ENCODE measurements at places on chromosomes 5 and 9.

GRCh38 chr5:83265318-83265717 lies 188.0 kb downstream of the XRCC4 start:
- H3K4me1 ChIP-seq = no peaks in the 10 kb centered on the region
- DNase-seq = no peak
- no peak overlapping the region for H3K4me3 ChIP-seq
- H3K27ac ChIP-seq = no peak overlapping the region

GRCh38 chr5:152813526-152813925 lies 408.4 kb upstream of the NMUR2 start:
- H3K27me3 ChIP-seq = no peaks in the 10 kb centered on the region
- no peaks in the 10 kb centered on the region for H3K4me1 ChIP-seq
- H3K4me3 ChIP-seq = no peak overlapping the region
- no peak for DNase-seq
- H3K27ac ChIP-seq = no peak overlapping the region

DNA sequence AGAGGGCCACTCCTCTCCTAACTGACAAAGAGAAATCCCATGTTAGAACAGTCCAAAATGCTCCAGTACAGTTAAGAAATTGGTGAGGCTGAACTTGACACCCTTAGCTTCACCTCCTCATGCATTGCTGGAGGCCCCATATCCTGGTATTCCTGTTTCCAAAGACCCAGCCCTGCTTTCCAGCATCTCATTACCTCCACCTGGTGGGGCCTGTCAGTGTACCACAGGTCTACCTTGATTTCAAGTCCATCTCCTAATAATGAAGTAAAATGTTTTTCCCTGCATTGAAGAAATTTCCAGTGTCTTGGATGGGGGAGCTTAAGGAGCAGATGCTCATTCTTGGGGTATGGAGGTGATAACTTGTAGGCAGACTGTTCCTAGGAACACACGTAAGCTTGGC lies 70.6 kb upstream of the S1PR3 start:
- no peaks in the 10 kb centered on the region for H3K36me3 ChIP-seq
- DNase-seq = no peak
- H3K27ac ChIP-seq = no peak overlapping the region
- peaks cover 3% of the 10 kb centered on the region for H3K4me1 ChIP-seq
- H3K27me3 ChIP-seq = no peaks in the 10 kb centered on the region
- H3K4me3 ChIP-seq = no peak overlapping the region

GRCh38 chr5:61306531-61307131 lies 25.4 kb upstream of the ZSWIM6 start:
- H3K27me3 ChIP-seq = no peaks in the 10 kb centered on the region
- peaks cover 42% of the 10 kb centered on the region for H3K4me1 ChIP-seq
- no peak for DNase-seq
- no peak overlapping the region for H3K27ac ChIP-seq

- DNase-seq = no peak
- no peaks in the 10 kb centered on the region for H3K4me1 ChIP-seq
- H3K4me3 ChIP-seq = no peak overlapping the region
- no peak overlapping the region for H3K27ac ChIP-seq
- H3K36me3 ChIP-seq = no peaks in the 10 kb centered on the region
- H3K27me3 ChIP-seq = no peaks in the 10 kb centered on the region
These were observed 95.9 kb downstream of the FBXL7 start for GRCh38 chr5:15595929-15596328.

- H3K27me3 ChIP-seq = no peaks in the 10 kb centered on the region
- peak overlapping the region; percentile 69 for H3K27ac ChIP-seq
- DNase-seq = no peak
- H3K4me3 ChIP-seq = no peak overlapping the region
These were observed 45.0 kb downstream of the IRF1 start for GRCh38 chr5:132445640-132445923.

GRCh38 chr9:70262948-70263347 lies 4.2 kb downstream of the SMC5 start:
- H3K27ac ChIP-seq = peak overlapping the region; percentile 5
- peaks cover 11% of the 10 kb centered on the region for H3K4me1 ChIP-seq
- H3K27me3 ChIP-seq = no peaks in the 10 kb centered on the region
- H3K36me3 ChIP-seq = no peaks in the 10 kb centered on the region
- DNase-seq = no peak

Data from transverse colon (tissue), 4 donors.